Stimulated activated CD4-positive, alpha-beta T cell treated with anti-CD3 and anti-CD28 coated beads, TNF-alpha, amount 100 ng/mL, for 4 hours (primary cell): ENCODE measurements at places on chromosomes 16 and 17.

GRCh38 chr17:43434902-43435319 is 36.1 kb downstream of the ARL4D start:
- DNase-seq, result no peak

DNA sequence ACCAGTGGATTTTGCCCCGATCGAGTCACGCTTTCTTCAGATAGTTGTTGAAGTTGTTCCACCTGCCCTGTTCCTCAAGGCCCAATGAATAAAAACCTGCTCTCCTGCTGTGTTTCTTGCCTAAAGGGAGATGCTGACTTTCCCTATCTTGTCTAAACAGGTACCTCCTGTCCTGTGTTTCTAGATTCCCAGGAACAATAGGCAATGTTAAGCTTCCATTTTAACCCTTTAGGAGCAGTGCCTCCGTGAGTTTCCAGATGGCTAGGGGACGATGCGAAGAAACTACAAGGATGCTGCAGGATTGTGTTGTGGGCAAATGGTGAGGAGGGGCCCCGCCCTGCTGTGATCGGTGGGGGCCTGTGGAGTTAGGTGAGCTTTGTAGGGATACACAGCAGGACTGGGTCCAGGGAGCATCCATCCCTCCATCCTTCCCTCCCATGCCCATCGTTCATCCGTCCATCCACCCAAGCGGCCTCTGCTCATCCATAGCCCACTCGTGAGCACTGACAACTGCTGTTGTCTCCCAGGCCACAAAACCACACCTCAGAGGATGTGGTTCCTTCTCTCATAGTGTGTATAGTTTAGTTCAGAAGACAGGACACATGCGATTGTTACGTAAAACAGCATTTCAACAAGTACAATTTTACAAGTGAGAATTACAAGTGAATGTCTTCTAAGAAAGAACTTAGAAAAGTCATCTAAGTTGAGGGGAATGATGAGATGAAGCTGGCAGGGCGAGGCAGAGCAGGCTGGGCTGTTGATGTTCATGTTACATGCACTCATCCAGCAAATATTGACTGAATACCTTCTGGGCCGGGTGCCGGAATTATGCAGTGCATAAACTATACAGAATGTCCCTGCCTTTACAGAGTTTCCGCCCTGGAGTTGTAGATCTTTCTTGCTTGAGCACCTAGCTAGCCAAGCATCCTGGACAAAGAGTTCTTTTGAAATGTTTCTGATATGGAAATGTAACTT is 5.2 kb downstream of the ARSG start:
- DNase-seq, result no peak

- DNase-seq, result no peak
Observed at GRCh38 chr17:32117399-32117798, 24.9 kb upstream of the RHOT1 start.

DNA sequence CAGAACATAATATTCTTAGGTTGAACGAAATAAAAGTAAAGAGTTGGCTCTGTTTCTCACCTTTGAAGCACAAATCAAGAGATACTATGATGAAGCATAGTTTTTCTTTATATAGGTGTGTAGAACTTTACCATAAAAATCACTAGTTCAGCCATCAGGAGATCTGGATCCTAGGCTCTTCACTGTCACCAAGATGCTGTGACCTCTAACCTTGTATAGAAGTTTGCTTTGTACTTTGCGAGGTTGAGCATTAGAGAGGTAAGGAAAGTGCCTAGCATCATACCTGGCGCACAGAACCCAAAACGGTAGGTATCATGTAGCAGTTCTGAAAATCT is 553 bp upstream of the CDC6 start:
- no peak for DNase-seq

DNA sequence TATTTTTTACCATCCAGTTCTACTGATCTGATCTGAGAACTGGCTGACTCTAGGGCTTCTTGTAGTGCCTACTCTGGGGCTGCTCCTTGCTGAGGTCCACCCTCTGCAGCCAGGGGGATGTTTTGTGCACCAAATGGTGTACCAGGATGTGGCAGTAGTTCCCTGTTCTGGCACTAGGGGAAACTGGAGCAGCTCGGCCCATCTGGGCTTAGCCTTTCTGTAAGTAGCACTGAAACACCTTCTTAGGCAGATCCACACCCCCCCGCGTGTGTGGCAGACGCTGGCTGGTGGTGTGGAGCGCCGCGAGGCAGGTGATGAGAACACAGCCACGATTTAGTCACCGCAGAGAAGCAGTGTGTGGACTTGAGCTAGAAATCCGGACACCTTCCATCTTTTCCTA is 17.0 kb downstream of the DUSP14 start:
- no peak for DNase-seq

GRCh38 chr17:78935419-78936323 is 10.5 kb upstream of the TIMP2 start:
- DNase-seq, result no peak

GRCh38 chr17:31869031-31869430 is 10.0 kb upstream of the COPRS start:
- DNase-seq, result no peak

DNA sequence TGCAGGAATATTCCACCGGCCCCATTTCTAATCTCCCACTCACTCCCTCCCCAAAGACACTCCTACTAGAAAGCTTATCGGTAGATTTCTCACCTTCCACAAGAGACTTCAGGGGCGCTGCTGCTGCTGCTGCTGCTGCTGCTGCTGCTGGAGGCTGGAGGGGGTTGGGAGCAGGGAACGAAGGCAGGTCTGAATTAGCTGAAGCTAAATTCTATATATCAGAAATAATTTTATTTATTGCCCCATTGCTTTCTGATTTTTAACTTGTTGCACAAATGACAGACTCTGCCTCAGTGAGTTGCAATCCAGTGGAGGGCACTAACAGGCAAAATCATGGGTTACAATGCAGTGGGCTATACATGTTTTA is 25.8 kb upstream of the HLF start:
- DNase-seq, result no peak

DNA sequence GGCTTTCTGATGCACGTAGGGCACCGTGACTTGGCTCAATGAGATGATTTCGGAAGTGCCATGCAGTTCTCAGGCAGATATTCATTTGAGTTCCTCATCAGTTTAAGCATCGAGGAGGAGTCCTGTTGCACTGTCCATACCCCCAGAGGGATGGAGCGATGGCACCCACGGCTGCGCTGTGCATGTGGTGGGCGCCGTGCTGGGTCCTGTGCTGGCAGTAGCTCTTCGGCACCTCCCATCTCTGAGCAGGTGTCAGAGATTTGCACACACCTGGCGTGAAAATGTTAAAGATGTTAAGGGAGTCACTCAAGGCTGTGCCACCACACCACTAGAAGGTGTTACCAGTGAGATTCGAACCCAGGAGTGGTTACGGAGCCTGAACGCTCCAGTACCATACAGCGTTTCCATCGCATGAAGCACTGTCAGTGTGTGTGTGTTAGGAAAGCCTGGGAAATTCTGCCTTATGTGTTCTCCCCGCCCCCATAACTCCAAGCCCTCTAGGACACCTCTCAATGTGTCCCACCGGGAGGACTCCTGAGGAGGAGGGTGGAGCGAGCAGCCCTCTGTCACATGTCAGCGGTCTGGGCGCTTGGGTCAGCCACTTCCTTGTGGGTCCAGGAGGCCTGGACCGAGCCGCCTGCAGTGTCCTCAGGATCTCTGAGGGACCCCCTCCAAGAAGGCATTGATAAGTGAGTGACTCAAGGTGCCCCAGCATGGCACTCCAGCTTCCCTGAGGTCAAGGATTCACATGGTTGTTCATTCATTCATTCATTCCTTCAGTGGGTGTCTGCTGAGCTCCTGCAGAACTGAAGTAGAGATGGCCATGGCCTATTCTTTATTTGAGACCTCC is 3.8 kb downstream of the MRC2 start:
- DNase-seq, result no peak

DNA sequence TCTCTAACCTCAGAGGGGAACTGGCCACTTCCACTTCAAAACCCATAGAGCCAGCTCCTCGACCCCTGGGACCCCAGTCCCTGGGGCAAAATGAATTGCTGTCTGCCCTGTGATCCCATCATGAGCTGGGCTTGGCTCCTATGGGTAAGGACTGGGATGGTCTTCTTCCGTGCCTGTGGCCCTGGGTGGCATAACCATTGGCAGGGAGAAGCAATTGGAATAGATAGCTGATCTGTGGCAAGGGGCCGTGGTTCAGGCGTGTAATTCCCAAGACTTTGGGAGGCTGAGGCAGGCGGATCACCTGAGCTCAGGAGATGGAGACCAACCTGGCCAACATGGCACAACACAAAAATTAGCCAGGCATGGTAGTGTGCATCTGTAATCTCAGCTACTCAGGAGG is 4.3 kb downstream of the SULT1A2 start:
- DNase-seq, result no peak

GRCh38 chr16:14001521-14001920 is 69.6 kb upstream of the MRTFB start:
- no peak for DNase-seq

GRCh38 chr16:52912565-52913173 is 140.0 kb downstream of the CHD9NB start:
- no peak for DNase-seq

- no peak for DNase-seq
Observed at GRCh38 chr16:10465821-10466220, 80.0 kb downstream of the ATF7IP2 start.

DNA sequence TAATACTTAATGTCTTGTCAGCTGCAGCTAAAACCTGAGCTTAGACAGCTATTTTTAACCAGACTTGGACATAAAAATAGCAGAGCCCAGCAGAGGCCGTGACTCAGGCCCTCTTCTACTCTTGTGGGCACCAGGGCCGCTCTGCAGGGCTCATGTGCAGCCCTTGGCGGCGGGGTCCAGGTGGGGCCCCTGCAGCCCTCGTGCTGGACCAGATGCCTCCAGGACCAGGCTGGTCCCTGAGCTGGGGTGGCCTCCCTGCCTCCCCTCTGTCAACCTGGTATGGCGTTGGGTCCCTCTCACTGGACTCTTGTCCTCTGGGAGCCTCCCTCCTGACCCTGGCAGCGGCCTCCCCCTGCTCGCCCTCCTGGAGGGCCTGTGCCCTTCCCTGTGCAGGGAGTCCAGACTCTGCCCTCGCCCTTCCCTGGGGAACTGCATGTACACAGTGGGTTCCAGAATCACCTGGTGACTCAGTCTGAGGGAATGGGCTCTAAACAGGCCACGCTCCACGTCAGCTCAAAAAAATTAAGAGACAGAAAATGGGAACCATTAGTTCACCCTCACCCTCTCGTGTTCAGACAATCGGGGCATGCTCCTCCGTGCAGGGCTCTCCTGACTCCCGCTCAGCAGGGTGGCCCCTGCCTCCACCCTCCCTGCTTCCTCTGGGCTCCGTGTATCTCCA is 9.7 kb downstream of the CDK5R1 start:
- no peak for DNase-seq

GRCh38 chr16:3183445-3184139 is 4.4 kb upstream of the OR1F1 start:
- no peak for DNase-seq

DNA sequence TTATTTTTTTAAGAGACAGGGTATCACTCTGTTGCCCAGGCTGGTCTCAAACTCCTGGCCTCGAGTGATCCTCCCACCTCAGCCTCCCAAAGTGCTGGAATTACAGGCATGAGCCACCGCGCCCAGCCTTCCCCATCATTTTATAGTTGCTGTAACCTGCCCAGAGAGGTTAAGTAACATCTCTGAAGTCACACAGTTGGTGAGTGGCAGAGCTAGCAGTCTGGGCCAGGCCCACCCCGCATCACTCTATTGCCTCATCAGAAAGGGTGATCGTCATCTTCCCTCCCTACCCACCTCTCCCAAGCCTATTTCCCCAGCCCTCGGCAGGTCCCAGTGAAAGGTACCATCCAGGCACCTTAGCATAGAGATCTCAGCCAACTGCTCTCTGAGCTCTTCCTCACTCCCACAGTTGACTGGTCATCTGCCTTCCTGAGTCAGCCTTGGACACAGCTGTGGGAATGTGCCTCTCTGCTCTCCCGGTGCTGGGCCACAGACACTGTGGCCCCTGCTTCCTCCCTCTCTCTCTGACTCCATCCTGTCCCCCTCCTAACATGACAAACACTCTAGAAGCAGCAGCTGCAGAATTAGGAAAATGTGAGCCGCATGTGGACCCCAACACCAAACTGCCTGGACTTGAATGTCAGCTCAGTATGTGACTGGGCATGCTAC is 57.1 kb downstream of the SCNN1B start:
- DNase-seq, result no peak

GRCh38 chr17:42311240-42312034 is 23.1 kb downstream of the STAT5A start:
- DNase-seq, result no peak

GRCh38 chr16:66306366-66307150 is 59.9 kb upstream of the CDH5 start:
- no peak for DNase-seq

- DNase-seq, result no peak
Observed at GRCh38 chr17:50533720-50534148, 1.2 kb downstream of the EPN3 start.

DNA sequence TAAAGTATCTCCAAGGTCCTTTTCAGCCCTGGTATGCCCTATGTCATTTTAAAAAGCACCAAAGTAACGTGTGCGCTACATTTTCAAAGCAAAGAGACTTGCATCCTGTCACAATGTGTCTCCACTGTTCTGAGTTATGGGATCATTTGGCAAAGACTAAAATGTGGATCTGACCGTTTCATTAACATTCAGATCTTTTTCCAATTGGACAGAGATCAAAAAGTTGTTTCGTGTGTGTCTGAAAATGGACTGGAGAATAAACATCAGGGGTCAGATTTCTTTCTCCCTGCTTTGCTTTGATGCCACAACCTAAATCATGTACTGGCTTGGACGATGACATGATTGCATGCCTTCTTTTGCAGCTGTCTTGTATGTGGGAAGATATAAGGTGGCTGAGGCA is 136.0 kb upstream of the NOG start:
- no peak for DNase-seq

GRCh38 chr17:81162491-81162890 is 2.8 kb upstream of the PVALEF start:
- no peak for DNase-seq

GRCh38 chr16:48558371-48558841 is 51.6 kb downstream of the N4BP1 start:
- DNase-seq, result no peak

GRCh38 chr16:9297437-9298113 is 206.1 kb downstream of the HAPSTR1 start:
- DNase-seq, result no peak

DNA sequence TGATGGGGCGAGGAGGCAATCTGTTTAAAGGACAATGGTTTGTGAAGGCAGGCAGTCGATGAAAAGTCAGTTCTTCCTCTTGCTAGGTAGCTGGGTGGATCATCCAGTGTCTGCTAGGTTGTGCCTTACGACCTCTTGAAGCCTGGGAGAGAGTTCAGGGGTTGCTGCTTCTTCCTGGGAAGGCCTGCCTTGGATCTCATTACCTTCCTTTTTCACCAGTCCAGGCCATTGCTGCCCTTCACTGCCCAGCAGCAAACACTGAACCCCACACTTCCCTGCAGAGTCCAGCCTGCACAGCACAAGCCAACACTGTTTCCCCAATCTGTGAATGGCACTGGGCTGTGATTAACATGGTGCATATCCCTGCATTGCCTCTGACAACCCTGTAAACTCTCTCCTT is 24.7 kb downstream of the HS3ST2 start:
- DNase-seq, result no peak

GRCh38 chr17:81228420-81228819 is 5.7 kb upstream of the CEP131 start:
- no peak for DNase-seq

GRCh38 chr16:57622361-57623250 is 5.8 kb upstream of the ADGRG1 start:
- no peak for DNase-seq
